ENCODE measurements at places on chromosomes 2 and 18.

DNA sequence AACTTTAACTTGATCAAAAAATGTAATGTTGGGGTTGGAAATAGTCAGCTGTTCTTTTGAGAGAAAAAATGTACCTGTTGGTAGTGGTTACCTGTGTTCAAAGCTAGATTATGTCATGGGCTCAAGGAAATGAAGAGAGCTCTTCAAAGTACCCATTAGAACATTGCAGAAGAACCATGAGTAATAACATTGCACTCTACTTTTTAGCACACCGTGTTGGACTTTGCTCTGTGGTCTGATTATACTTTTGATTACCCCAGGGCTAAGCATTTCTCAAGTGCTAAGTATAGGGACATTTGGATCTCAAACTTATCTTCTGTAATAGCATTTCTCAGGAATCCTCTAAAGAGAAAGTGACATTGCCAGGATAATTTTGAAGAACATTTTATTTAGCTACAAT, 1122.8 kb upstream of the CELF4 start:
- DNase-seq = no peak

DNA sequence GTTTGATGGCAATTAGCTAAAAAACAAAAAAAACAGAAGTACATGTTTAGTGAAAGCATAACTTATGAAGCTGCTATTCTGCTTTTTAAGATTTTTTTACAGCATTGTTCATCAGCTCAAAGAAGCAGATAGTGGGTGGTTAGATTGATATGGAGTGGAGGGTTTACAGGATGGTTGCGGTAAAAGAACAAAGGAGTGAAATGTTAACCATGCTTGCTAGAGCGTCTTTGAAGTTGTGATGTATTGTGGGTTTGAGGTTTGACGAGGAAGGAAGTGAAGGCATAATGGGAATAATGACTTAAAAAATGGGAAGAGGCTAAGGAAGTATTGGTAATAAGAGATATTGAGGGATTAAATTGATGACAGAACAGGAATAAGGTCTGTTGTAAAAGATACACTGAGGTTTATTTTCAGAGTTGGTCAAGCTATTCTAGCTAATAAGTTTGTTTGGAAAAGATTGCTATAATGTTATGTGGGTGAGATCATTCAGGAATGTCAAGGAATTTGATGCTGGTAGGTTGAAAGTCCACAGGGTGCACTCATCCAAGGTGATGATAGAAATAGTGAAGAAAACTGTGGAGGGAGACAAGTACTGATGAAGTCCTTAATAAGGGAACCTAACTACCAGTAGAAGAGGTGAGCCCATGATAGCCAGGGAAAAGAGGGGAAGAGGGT, 14.6 kb downstream of the SPOPL start:
- DNase-seq = no peak

DNA sequence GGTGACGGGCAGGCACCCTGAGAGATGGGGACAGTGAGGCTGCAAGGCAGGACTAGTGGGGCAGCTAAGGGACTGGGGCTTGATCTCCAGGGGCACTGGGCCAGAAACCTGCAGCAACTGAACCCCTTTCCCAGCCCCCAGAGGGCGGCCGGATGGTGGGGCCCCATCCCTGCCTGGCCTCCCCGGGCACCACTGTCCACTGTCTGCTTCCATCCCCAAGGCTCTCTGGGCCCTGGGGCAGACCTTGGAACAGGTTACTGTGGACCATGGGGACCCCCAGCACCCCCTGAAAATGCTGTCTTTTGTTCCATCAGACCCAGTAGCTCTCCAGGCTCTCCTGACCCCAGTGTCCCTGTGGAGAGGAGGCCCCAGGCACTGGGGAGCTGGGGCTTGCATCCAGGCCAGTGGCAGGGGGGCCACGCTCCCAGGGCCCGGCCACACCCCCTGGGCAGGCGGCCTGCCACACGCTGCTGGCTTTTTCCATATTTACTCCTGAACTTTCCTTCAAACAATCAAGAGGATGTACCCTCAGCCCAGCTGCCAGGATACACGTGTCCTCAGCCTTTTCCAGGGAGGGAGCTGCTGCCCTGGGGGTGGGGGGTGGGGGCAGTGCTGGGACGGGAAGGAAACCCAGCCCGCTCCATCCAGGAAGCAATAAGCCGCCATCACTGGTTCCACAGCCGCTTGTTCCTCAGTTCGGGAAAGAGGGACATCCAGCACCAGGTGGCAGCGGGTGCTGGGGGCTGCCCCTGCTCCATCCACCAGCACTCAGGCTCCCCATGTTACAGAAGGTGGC, 102.3 kb upstream of the ODC1 start:
- DNase-seq = no peak

- DNase-seq = no peak
Measured at GRCh38 chr2:62291052-62291451, 95.1 kb downstream of the B3GNT2 start.

GRCh38 chr2:130372055-130372832, 16.4 kb downstream of the PTPN18 start:
- peak; percentile 93 for DNase-seq

DNA sequence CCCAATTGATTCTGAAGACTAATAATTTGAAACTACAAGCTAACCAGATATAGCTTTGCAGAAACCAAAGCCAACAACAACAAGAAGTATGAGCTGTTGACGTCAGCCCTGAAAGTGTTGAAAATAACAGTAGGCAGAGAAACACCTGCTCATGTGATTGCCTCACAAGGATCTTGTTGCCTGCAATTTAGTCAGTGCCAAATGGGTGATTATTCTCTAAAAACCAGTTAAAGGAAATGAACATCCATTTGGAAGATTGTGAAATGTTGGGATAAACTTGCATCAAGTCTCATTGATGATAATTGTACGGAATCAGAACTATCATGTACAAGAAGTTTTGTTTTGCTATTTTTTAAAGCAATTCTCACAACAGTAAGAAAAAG, 2.8 kb downstream of the CYTIP start:
- no peak for DNase-seq

DNA sequence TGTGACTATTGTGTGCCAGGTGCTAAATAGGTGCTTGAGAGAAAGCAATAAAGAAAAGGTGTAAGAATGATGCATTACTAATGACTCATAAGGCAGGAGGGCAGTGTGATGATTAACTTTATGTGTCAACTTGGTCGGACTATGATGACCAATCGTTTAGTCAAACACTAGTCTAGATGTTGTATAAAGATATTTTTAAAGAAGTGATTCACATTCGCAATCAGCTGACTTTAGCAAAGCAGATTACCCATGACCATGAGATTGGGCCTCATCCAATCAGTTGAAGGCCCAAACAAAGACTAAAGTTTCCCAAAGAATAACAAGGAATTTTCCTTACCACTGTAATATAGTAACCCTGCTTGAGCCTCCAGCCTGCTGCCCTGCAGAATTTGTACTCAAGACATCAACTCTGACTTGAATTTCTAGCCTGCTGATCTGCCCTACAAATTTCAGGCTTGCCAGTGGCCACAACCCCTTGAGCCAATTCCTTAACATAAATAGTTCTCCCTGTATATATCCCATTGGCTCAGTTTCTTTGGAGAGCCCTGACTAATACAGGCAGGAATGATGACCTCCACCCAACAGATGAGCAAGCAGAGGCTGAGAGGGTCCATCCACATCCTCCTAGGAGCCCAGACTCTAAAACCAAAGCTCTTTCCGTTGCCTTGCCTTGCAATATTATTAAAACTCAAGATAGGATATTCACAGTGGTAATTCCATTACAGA, 132.6 kb downstream of the ACTR3 start:
- no peak for DNase-seq

- DNase-seq = no peak
Measured at GRCh38 chr2:99662761-99663341, 173.0 kb upstream of the REV1 start.

- DNase-seq = no peak
Measured at GRCh38 chr2:409523-409922, 121.6 kb upstream of the ALKAL2 start.

DNA sequence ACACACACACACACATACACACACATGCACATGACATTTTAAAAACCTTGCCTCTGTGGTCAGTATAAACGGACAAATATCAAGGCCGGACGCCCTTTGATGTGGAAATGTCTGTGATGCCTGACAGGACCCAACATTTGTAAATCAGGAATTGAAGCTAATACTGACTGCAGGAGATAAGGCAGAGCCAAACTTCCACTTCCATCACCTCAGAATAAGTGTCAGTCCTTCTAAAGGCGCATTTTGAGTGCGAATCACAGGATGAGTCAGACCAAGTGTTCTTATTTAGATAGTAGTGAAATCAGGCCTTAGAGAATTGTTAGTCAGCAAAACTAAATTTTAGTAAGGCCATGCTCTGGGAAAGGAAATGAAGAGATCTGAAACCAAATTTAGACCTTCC, 211.7 kb upstream of the LRATD1 start:
- DNase-seq = no peak

- no peak for DNase-seq
Measured at GRCh38 chr2:145043399-145043834, 523.5 kb upstream of the ZEB2 start.

- DNase-seq = no peak
Measured at GRCh38 chr2:7030810-7031209, 113.6 kb downstream of the RNF144A start.

Data from right atrium auricular region (tissue), 2 donors.